ENCODE measurements at places on chromosomes 2 and 18.

GRCh38 chr18:9321017-9321452 is 13.5 kb upstream of the TWSG1 start:
- no peak for DNase-seq

DNA sequence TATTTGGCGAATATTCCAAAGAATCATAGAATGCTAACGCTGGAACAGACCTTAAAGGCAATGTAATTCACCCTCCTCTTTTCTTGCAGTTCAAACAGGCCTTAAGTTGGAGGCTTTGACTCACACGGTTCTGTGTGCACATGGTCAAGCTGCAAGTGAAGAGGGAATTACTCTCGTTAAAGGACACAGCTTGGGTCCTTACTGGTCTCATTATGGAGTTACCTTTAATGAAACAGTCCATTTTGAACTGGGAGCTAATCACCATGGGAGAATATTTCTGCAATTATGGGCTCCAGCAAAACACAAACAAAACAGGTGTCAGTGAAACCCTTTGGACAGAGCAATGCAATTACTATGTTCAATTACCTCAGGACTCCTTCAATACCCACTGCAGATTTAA is 135.5 kb downstream of the GAREM1 start:
- no peak for DNase-seq

DNA sequence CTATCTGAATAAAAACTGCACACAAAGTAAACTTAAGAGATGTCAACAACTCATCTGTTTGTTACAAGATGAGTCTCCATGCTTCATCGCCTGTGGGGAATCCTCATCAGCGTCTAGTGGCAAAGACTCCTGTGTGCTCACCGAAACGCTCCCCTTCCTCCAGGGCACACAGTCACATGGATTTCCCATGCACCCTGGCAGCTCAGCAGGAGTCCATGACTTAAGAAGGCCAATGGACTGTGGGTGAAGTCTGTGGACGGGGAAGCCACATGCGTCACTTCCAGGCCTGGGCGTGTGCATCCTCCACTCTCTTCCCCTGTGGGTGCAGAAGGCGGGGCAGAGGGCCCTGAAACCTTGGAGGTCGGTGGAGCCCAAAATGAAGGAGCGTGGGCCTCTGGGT is 41.1 kb downstream of the ID2 start:
- no peak for DNase-seq

- no peak for DNase-seq
Measured at GRCh38 chr2:230692760-230693159, 19.9 kb upstream of the CAB39 start.

- DNase-seq: no peak
Measured at GRCh38 chr2:38129987-38130386, 54.0 kb upstream of the CYP1B1 start.

DNA sequence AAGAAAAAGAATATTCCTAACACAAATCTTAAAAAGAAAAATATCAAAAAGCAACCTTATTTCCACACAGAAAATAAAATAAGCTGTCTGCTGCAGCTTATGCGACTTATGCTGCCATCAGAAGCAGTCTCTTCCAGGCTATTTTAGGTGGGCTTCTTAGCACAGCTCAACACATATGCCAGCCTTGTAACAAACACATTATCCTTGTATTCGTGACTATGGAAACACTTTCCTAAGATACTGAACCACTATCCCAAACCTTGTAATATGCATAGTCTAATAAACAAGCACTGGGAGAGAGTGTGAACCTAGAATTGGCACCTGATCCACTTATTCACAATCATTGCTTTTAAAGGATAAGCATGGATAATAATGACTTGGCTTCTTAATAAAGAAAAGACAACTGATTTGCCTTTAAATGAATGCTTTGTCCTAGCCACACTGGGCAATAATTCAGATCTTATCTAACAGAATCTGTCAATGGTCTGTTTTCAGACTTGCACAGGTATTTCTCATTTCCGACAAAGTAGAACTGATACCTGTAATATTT is 40.0 kb upstream of the RNU4ATAC start:
- no peak for DNase-seq

DNA sequence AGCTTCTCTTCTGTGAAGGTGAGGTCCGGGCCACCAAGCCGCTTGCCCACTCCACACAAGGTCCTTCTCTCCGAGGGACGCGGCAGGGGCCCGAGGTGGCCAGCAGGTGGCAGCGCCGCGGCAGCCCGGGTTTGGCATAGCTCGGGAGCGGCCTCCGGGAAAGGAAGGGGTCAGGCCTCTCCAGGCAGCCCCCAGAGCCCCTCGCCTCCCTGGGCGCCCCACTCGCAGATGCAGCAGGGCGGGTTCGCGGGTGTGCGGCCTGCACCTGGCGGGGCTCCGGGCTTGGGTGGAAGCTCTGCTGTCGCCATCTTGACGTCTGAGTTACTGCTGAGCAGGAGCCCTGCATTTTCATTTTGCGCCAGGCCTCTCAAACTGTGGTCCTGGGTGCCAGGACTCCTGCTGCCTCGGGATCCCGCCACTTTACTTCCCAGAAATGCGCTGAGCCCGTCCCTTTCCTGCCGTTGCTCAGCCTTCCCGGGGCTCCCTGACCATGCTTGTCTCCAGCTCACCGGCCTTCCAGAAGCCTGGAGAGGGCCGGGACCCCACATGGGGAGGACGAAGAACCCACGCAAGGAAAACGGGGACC is 18.6 kb upstream of the NCL start:
- peak; percentile 32 for DNase-seq

- DNase-seq: no peak
Measured at GRCh38 chr18:43830947-43831346, 553.7 kb upstream of the SYT4 start.

DNA sequence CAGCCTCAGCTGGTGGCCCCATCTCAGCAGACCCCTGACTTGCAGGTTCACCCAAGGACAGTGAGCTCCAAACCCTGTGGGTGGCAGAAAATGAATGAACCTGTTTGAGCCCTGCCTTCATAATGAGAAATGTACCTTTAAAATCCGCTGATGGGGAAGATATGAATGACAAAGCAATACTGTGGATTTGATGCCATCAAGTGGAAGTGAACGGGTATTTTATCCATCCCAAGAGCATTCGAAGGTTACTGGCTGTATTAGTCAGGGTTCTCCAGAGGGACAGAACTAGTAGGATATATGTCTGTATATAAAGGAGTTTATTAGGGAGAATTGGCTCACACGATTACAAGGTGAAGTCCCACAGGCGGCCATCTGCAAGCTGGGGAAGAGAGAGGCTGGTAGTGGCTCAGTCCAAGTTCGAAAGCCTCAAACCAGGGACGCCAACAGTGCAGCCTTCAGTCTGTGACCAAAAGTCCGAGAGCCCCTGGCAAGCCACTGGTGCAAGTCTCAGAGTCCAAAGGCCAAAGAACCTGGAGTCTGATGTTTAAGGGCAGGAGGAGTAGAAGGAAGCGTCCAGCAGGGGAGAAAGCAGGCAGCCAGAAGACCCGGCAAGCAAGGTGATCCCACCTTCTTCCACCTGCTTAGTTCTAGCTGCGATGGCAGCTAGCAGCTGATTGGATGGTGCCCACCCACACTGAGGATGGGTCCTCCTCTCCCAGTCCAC is 32.1 kb downstream of the TOGARAM2 start:
- DNase-seq: no peak

DNA sequence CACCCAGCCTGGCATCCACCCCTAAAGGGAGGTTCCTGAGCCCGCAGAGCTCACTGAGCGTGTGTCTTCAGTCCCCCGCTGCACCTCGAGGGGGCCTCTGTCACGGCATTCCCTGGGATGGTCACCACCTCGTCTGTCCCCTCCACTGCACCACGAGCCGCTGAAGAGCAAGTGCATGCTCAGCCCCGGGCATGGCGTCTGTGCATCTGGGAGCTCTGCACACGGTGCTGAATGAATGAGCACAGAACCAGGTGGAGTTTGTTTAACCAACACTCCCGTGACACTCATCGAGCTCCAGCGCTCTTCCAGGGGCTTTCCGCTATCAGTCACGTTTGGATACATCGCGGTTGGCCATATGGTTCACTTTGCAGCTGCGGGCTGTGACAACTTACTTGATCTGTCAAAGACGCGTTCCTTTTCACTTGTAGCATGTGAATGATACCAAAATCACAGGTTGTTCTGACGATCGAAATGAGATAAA is 9.2 kb downstream of the ALLC start:
- DNase-seq: no peak

GRCh38 chr2:48315896-48316194 is 214.1 kb upstream of the STON1 start:
- no peak for DNase-seq

DNA sequence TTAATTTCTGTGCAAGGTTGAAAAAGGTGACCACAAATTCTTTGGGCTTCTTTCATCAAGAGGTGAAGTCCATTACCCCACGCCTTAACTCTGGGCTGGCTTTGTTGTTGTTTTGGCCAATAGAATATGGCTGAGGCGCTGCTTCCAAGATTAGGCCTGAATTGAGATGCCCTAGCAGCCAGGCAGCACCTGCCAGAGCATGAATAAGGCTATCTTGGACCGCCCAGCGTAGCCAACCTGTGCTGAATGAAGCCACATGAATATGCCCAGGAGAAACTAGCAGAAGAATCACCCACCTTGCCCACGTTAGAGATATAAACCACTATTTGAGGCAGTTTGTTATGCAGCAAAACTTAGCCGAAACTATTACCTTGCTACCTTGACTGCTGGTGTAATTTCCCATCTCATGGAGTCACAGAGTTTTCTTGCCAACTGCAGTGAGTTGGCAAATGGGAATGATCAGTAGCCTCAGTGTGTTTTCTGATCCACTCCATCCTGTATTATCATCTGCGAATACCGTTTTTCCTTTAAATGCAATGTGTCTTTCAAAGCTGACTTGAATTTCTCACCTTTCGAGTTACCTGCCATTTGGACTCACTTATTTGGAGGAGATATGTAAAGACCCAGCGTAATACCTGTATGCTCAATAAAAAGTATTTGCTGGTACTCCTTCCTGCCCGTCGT is 679 bp downstream of the TSGA10 start:
- DNase-seq: no peak

DNA sequence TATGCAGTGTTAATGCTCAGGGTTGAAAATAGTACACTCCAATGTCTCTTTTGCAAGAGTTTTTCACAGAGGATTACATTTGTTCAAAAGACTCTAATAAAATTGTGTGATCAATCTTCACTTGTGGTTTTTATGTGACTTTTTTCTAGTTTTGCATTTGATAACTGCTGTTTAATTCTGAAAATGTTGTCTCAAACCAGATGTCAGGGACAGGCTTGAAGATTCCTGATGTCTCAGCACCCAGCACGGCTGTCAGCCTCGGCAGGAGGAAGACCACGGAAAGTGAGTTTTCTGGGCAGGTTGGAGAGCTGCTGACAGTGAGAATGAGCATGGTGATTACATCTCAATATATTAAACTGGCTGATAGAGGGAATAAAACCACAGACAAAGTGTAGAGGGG is 9.1 kb downstream of the SOX11 start:
- no peak for DNase-seq

- no peak for DNase-seq
Measured at GRCh38 chr18:78807668-78808067, 171.9 kb upstream of the SALL3 start.

GRCh38 chr18:33034212-33034611 is 261.4 kb upstream of the KLHL14 start:
- DNase-seq: no peak

DNA sequence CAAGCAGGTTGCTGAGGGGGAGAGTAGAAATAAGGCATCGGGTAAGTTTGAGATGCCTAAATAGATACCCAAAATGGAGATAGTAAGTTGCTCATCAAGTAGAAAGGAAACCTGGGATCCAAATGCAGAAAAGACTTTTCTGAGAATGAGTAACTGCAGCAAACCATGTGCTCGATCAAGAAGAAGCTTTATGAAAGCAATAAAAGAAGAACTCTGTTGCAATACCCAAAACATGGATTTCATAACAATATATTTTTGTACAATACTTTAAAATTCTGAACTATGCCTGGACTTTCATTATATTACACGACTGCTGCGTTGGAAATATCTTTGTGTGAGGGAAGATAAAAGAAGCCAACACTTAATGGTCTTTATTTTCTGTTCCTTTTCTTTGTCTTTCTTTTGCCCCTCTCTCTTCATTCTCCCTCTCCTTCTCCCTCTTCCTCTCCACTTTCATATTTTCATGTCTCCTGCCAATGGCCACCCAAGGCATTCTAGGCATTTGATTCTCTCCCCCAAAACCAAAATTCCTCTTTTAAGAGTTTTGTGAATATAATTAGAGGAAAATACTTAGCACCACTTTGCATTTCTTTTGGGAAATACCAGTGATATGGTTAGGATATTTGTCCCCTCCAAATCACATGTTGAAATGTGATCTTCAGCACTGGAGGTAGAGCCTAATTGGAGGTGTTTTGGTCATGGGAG is 257.6 kb downstream of the MREG start:
- DNase-seq: no peak

GRCh38 chr18:26928670-26929313 is 63.3 kb upstream of the AQP4 start:
- DNase-seq: no peak

- DNase-seq: no peak
Measured at GRCh38 chr18:12574494-12575185, 83.3 kb downstream of the SPIRE1 start.

GRCh38 chr2:234254783-234255521 is 204.4 kb downstream of the SPP2 start:
- no peak for DNase-seq

DNA sequence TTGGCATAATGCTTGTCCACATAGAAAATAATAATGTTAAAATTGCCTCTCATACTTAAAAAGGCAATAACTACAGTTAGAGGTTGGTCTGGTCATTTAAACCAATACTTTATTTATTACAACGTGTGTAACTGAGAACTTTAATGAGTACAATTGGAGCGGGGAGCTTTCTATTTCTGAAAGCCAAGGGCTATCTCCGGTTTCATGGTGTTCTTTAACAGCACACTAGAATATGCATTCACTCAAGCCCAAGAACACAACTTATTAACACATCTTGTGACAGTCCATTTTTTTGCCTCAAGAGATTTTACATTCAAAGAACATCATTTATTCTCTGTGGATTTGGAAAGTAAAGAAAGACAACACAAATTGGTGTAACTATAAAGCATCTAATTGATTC is 131.8 kb downstream of the KCNH7 start:
- DNase-seq: no peak

Measured in activated naive CD4-positive, alpha-beta T cell (primary cell).